ENCODE measurements at places on chromosomes 2 and 18.

DNA sequence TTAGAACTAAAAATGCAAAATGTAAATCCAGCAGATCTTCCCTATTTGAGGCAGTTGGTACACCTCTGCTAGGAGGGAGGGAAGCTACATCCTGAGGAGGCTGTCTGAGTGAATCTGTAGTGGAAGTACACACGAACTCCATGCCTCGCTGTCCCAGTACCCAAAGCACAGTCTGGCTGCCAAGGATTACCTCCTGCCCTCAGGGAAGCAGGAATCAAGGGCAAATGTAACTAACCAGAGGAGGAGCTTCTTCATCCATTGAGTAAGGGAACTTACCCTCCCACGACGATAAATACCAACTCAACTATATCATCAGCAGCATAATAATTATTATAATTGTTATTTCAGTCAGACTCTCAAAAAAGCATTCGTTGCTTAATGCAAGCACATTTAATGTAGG is 2.1 kb downstream of the DHRS9 start:
- no peak for DNase-seq

DNA sequence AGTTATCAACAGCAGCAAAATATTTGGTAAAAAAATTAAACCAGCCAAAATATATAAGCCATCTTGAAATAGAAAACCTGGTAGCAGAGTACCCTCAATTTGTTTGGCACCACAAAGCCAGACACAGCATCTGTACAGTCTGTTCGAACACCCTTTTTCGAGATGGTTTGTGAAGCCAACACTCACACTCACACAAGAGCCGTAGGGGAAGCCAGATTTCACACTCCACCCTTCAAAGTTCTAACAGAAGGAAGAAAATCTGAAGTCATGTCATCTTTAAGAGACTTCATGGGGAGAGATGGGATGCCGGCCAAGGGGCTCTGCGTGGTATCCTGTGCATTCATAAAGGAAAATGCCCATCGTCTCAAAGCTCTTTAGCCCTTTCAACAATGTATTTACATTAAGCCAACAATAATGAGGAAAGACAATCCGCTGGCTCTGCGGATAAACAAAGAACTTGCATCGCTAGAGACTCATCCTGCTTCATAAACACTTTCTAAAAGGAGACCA is 451.5 kb upstream of the CHST9 start:
- DNase-seq, result no peak

GRCh38 chr2:56185582-56186046 is 1.8 kb downstream of the CCDC85A start:
- DNase-seq, result no peak

DNA sequence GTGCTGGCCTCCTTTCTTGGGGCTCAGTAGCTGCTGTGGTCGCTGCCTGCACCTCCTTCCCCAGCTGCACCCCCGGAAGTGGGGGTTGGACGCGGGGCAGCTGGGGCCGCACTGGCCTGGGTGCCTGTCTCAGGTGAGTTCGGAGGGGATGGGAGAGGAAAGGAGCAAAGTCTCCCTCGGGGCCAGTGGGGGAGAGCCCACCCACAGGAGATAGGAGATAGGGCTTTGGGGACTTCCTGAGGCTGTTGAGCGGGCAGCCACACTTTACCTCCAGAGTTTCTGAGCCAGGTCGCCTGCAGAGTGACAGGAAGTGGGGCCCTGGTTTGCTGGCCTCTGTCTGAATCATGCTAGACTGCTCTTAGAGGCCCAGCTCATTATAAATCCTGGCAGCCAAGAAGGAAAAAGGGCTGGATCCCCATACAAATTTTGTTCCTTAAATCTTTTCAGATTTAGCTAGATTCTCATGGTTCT is 8.1 kb downstream of the MBP start:
- DNase-seq, result no peak

GRCh38 chr2:240256704-240257637 is 116.5 kb upstream of the OTOS start:
- DNase-seq, result no peak

- no peak for DNase-seq
Observed at GRCh38 chr2:126614524-126615227, 41.3 kb upstream of the GYPC start.

DNA sequence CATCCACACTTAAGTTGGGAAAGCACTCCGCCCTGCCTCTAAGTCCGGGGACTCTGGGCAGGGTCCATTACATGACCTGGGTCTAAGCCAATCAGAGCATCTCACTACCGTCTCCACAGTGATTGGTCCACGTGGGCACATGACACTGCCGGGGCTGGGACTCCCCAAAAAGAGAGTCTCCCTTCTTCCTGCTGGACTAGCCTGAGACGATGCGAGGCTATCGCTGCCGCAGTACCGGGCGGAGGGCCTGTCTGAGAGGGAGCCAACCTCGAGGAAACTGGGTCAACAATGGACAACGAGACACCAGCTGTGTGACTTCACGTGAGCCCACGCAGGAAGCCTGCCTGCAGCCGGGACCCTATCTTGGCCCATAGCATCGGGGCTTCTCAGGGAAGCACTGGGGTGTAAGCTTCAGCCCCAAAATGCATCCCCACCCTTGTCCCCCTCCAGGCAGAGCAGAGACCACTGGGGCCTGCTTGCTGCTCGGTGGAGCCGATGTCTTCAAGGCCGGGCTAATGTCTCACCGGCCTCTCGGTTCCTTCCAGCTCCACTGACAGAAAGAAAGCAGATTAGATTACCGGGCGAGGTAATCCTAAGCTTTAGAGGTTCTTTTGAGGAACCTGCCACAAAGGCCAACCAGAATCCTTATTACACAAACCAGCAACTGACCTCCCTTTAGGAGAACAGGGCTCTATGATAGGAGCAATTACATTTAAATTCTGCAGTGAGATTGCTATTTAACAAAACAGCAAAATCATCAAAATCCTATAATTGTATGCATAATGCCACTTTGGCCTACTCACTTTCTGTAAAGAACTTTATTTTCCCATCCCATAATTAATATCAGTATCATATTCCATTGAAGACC is 21.3 kb upstream of the COPS8 start:
- no peak for DNase-seq

- DNase-seq, result no peak
Observed at GRCh38 chr18:77078690-77079070, 53.9 kb downstream of the MBP start.

GRCh38 chr2:66433945-66434678 is 813 bp upstream of the MEIS1 start:
- no peak for DNase-seq
